ENCODE measurements at places on chromosomes 3 and 15.

DNA sequence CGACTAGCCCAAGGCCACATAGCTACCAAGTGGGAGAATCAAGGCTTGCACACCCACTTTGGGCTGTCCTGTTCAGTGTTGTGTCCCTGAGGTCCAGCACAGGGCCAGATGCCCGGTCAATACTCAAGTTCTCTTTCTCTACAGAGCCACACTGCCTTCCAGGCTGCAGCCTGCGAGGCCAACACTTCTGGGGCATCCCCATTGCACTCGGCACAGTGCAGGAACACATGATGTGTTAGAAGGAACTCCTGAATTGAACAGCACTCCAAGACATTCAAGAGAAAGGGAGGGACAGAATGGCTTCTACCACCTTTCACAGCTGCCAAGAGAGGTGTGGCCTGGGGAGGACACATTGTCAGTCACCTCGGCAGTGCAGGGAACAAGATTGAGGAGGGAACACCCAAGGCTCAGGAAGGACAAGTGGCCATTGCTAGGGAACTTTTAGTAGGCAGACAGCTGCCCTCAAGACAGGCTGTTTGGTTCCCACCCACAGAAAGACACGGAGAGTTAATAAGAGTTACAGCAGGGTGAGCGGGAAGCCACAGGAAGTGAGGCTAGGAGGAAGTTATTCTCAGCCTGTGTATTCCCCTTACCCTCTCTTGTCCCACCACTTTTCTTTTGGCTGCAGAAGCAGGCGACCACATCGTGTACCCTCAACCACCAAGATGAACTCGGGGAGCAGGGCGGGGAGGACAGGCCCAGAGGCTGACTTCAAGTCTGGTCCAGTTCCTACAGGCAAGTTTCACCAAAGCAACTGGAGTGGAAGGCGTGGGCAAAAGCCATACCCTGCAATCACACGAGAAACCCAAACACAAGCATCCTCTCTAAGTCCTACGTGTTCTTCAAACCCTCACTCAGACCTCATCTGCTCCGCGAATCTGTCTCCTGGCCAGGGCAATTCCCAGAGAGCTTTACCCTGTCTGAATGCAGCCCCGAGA lies 69.4 kb downstream of the SRGAP3 start:
- no peak for DNase-seq

DNA sequence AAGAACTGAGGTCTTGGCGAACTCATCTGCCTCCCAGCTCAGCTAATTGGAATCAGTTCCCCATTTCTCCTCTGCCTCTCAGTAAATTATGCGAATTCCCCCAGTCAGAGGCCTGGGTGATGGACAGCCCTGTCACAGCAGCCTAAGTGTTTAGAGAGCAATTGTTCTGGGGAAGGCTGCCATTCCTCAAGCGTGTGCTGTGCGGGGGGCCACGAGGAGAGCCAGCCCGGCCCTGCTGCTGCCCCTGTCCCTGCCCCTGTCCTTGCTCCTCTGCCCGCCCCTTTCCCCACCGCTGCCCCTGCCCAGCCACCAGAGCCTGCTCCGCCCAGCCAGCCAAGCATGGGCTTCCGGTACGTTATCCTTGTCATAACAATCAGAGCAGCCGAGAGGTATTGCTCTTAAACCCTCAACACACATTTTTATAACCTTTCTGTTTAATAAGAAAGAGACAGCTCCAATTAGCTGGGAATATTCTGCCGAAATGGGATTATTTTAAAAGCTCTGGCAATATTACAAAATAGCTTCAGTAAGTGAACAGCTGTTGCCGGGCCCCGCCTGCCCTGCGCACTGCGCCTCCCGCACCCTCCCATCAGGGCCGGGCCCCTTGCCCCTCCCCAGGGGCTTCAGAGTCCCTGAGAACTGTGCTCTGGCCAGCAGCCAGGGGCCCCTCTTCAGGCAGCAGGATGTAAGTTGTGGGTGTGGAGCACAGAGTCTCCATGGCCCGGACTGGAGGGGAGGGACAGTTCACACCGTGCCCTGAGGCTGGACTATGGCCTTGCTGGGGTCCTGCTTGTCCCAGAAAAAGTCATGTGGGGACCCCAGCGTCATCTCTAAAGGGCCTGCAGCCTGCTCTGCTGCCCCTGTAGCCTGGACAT lies 12.4 kb upstream of the CACNA2D2 start:
- no peak for DNase-seq

- DNase-seq: no peak
Measured at GRCh38 chr3:194100856-194101390, 35.0 kb upstream of the HES1 start.

- no peak for DNase-seq
Measured at GRCh38 chr3:52094571-52095485, 38.5 kb upstream of the DUSP7 start.

- DNase-seq: no peak
Measured at GRCh38 chr3:138803006-138803653, 31.6 kb downstream of the PIK3CB start.

DNA sequence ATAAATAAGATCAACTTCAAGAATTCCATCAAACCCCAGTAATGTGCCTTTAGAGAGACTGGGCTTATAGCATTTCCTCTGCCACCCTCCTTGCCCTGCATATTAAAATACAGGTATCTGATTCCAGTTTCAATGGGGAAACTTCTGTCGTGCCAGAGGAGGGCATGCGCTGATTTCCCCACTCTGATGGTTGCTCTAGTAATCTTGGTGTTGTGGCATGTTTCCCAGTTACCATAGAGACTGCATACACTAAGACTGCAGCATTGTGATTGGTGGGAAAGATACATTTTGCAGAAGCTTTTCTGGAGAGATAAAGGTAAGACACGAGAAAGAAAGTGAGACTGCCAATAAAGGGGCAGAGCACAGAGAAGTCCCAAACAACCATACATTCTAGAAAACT lies 225.6 kb downstream of the TIGIT start:
- DNase-seq: peak; percentile 13

DNA sequence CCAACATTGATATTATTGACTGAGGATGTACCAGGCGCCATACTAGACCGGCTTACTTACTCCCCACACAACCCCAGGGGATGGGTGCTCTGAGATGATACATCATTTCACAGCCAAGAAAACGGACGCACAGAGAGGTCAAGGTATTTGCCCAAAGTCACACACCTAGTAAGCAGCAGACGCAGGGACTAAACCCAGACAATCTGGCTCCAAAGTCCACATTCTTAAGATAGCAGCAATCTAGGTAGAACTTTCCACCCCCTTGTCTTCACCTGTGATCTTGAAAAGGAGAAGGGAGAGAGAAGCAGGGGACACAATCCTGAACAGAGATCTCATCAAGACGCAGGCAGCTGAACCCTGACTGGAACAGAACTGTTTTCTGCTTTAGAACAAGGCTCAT lies 200.6 kb downstream of the XXYLT1 start:
- no peak for DNase-seq

DNA sequence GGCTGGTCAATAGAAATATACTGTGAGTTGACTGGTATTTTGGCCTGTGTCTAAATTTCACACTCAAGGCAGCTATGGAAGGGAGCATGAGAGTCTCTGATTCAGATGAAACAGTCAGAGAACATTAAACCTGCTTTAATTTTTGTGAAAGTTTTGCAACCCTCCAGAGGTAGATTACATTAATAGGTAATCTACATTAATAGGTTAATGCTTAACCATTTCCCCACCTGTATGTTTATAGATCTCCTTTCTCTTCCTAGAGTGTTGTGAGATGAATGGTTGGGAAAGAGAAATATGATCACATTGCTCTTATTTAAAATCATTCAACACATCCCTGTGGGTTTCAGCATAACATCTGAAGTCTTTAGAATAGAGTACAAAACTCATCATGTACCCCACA lies 586.9 kb upstream of the DPPA4 start:
- DNase-seq: no peak

DNA sequence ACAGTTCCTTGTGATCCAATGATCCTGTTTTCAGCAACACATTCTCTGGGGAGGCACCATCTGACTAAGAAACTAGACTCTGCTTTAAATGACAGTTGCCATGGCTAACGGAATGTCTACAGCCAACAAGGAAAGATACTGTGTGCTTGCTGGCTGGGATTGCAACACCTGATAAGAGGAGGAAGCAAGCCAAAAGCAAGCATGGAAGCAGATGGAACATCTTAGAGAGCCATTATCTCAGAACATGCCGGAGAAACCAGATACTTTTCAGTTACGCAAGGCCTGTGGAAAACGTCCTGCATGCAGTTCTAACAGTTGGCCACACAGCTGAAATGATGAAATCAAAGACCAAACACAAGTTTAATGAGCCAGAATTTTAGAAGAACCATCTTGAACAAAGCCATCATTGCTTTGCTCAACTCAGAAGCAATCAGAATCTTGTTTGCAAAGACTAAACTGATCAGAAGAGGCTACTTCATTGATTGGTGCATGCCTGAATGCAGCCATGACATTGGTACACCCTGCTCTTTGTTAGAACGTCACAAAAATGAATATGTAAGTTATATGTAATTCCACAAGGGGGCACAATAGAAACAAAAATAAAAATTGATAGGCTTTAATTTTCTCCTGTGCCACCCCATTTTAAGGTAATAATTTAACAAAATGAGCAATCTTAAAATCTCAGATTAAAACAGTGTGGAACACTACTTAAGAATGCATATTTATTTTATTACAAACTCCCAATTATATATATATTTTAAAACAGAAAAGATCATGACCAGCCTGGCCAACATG lies 50.8 kb downstream of the GXYLT2 start:
- peak; percentile 54 for DNase-seq

- no peak for DNase-seq
Measured at GRCh38 chr3:149332227-149332765, 1.1 kb downstream of the TM4SF18 start.

DNA sequence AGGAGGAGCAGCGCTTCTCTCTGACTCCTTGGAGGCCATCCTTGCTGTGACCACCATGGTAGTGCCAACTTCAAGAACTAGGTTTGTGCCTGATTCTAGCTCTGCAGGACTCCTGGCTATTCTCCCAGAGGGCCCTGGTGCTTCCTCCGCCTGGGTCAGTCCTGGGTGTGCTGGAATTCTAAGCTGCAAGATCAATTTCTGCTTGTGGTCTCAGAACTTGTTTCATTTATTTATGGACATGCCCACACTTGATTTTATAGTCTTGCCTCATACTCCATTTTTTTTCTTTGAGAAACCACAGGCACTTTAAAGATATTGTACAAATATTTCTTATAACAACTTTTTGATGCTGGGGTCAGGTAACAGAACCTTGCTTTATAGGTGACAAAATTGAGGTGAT lies 87.6 kb downstream of the PDCD6IP start:
- no peak for DNase-seq

GRCh38 chr3:20683910-20684309 lies 497.9 kb upstream of the SGO1 start:
- DNase-seq: no peak

DNA sequence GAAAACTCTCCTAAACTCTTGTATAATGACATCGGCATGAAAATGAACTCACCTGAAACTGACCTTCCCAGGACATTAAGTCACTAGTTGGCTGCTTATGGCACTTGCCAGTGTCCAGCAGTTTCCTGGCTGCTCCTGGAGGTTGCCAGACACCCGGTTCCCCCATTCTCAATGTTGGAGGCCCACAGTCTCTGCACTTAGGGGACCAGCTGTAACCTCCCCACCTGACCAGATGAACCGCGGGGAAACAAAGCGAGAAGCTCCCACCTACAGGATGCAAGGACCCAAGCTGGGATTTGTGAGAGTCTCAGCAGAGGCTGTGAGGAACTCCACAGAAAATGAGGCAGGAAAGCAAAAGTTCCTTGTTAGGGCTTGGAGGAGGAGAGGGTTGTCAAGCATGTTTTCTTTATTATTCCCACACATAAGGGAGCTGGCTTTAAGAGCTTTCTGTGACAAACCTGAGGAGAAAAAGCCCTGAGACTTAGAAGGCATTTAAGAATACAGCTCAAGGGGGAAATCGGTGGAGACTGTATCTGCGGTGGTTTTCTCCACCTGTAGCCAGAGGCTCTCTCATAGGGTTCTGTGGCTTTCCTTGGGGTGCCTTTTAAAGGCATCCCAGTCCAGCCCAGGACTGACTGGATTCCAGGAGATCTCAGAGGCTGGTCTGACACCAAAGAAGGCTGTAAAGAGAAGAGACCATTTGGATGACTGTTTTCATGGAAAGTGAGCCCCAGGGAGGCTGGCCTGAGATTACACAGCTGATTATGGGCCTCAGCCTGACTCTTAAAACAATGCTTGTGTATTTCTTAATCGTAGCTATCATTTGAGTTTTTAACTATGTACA lies 4.6 kb downstream of the TPM1 start:
- DNase-seq: no peak

GRCh38 chr15:44075535-44075934 lies 119.5 kb downstream of the FRMD5 start:
- no peak for DNase-seq

DNA sequence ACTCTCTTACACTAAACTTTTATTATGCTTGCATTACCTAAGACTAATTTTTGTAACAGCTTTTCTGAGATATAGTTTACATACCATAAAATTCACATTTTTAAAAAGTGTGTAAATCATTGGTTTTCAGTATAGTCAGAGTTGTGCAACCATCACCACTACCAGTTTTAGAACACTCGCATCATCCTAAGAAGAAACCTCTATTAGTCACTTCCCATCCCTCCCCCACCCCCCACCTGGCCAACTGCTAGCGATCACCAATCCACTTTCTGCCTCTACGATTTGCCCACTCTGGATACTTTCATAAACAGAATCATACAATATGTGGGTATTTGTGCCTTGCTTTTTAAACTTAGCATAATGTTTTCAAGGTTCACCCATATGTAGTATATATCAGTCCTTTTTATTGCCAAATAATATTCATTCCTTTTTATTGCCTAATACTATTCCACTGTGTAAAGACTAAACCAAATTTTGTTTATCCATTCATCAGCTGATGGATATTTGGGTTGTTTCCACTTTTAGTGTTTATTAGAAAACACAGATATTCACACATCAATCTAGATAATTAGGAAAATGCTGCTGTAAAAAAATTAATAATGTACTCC lies 23.0 kb downstream of the UBP1 start:
- no peak for DNase-seq

DNA sequence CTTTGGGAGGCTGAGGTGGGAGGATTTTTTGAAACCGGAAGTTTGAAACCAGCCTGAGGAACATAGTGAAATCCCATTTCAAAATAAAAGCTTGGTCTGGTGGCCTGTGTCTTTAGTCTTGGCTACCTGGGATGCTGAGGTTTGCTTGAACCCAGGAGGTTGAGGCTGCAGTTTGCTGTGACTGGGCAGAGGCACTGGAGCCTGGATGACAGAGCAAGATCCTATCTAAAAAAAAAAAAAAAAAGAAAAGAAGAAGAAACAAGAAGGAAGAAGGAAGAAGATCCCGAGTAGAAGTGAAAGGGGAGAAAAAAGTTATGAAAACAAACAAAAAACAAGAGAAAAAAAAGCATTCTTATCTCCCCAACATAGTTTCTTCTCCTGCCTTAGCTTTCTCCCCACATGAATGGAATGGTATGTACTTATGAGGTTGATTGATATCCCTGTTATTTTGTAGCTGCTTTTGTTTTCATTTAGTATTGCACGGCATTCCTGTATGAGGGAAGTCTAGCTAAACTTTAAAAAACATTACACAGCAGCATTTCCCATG lies 42.4 kb downstream of the TMEM40 start:
- DNase-seq: no peak

- DNase-seq: no peak
Measured at GRCh38 chr3:192847941-192848340, 69.7 kb downstream of the MB21D2 start.
